ENCODE measurements at places on chromosomes 16 and 17.
A peak's percentile ranks its signal among the peaks of the same experiment; 100 is the strongest.

GRCh38 chr16:11681976-11682654 is 13.9 kb downstream of the SNN start:
- DNase-seq: no peak

GRCh38 chr17:77420804-77421629 is 280.2 kb downstream of the SEC14L1 start:
- DNase-seq: no peak

DNA sequence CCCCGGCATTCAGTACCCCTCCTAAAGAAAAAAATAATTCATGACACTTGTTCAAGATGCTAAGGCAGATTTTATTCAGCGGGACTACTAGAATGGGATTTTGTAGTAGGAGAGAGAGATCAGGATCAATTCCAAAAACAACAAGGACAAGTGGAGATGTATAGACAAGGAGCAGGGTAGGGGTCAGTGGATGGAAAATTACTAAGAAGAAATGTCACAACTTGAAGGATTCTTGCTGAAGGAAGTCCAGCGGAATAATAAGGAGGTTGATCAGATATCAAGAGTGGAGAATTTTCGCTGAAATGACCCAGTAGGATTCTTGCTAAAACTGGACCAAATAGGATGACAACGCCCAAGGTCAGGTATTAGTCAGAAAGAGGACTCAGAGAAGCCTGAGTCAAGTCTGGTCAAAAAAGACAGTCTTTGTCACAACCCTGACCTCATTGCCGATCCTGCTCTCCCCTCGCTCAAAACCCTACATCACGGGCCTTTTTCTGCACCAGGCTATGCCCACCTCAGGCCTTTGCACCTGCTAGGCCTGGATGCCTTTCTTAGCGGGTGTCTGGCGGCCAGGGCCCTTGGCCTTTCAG is 36.9 kb downstream of the MMD start:
- DNase-seq: no peak

- DNase-seq: no peak
These were observed 51.8 kb upstream of the CDC42EP4 start for GRCh38 chr17:73363442-73364154.

- DNase-seq: no peak
These were observed 22.3 kb downstream of the CDH11 start for GRCh38 chr16:65099607-65100006.

DNA sequence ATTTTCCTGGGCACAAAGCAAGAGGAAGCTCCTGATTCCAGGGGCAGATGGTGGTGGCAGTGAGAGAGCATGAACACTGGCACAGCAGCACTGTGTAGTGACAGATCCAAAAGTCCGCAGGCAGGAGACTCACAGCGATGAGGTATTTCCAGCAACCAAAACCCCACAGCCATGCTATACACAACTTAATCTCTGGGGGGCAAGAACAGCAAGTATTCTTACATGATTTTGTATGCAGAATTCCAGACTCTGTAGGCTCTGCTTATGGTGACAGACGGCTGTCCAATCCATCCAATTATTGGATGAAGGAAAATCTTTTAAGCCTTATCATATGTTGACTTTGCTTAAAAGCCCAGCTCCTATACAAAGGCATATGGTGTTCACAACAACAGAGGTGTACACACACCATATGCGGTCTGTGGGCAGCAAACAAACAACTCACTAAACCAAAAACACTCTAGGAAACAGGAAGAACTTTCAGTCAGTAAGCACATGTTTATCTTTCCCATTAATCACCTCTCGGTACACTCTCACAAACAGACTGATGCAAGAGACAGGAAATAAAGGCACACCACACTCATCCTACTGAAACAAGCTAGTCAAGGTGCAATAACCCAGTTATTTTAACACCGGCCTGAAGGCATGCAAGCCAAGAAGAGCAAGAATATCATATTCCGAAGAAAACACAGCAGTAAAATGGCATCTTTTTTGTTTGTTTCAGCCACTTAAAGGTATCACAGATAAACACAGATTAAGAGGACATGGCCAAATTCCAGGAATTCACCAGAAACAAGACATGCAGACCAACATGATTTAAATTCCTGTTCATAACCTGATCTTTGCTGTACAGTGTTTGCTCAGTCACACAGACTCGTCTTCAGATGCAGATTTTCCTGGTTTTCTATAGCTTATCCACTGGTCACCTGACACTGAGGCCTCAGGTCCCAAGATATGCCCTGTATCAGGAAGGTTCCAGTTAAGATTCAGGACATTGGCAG is 47.8 kb downstream of the ERN1 start:
- DNase-seq: no peak

DNA sequence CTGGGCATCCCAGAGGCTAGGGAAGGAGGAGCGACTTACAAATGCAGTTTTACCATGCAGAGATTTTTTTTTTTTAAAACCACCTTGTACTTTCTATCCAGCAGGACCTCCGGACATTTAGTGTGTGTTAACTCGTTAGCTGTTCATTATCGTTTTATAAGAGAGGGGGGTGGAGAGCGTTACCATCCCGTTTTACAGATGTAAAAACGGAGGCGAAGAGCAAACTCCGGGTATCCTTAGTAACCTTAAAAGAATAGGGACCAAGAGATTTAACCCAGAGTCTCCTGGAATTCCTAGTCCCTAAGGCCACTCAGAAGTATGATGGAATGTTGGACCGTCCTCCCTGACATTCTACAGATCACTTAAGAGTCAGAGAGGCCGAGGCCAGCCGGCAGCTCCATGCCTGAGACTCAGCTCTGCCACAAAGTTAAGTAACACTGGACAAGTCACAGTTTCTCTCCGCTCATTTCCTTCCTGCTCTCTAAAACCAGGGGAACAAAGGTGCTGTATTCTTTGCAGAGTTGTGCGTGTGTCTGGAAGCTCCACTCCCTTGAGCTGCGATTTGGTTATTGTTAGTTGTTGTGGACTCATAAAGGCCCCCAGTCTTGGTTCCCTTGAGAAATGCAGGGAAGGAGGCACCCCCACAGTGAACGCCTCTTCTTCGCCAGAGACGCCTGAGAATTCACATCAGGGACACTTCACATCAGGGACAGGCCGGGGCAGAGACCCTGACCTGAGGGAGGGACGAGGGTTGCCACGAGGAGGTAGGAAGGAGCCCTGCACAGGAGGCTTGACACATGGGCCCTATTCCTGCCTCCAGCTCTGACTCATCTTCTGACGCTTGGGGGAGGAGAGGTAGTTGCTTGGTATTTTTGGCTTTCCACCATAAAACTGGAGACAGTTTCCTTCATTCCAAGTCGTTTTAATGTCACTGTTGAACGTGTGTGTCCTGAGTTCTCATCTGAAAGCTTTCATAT is 1.2 kb downstream of the DUSP14 start:
- DNase-seq: peak; percentile 76

GRCh38 chr17:80621997-80622357 is 77.3 kb downstream of the RPTOR start:
- DNase-seq: no peak

DNA sequence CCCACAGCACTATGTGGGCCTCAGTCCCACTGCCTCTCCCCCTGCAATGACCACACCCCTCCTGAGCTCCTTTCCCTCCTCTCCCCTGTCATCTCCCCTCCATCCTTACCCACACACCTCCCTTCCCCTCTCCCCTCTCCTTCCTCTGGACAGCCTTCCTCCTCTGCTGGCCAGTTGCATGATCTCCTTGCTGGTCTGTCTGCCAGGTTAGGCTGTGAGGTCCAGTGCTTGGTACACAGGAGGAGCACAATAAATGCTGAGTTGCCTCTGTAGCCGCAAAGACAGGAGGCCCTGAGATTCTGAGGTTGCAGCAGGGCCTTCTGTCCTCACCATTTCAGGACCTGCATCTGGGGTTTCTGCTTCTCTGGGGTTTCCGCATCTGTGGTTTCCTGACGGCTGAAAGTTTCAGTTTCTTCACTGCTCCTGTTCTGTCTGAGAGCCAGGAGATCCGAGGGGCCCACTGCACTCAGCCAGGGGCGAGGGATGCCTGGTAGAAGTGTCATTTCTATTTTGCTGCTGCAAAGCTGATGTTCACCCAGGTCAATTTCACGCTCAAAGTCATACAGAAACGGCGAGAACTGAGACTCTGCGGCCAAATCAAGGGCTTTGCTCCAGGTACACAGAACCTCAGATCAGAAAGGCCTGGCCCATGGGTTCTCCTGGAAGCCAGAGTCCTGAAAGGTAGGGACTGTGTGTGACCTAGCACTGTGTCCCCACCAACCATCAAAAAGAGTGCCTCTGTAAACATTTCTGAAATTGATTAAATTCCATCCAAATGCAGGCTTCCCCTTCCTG is 4.6 kb upstream of the SLC12A3 start:
- no peak for DNase-seq

DNA sequence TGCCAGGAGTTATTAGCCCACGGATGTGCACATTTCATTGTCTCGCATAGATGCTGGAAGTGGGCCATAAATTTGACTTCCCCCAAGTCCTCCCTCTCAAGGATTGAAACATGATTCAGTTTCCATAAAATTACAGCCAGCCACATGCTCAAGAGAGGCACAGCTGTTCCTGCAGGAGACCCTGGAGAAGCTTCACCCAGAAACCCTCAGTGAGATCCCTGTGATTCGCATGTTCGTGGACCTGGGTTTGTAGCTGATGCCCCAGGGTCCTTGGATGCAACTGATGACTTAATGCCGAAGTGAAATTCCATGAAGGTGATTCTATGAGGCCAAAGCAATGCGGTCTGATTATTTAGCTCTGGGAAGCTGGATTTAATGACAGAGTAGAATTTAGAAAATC is 24.7 kb upstream of the AQP8 start:
- DNase-seq: no peak

DNA sequence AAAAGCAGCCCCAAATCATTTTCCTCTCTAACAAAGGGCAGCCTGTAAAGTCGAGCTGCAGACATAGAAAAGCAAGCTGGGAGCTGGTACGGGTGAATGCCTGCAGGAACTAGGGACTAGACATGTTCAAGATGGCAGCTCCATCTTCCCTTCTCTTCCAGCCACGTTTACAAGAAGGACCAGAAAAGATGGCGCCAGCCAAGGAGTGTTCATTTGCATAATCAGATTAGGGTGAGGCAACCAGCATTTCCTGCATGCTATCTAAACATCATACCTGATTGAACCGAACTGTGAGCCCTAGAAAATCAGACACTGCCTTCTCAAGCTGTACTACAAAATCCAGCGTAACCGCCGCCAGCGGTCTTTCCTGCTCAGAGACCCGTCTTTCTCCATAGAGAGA is 896.8 kb downstream of the CDH11 start:
- DNase-seq: no peak

GRCh38 chr17:63955232-63955631 is 17.5 kb downstream of the SCN4A start:
- no peak for DNase-seq

DNA sequence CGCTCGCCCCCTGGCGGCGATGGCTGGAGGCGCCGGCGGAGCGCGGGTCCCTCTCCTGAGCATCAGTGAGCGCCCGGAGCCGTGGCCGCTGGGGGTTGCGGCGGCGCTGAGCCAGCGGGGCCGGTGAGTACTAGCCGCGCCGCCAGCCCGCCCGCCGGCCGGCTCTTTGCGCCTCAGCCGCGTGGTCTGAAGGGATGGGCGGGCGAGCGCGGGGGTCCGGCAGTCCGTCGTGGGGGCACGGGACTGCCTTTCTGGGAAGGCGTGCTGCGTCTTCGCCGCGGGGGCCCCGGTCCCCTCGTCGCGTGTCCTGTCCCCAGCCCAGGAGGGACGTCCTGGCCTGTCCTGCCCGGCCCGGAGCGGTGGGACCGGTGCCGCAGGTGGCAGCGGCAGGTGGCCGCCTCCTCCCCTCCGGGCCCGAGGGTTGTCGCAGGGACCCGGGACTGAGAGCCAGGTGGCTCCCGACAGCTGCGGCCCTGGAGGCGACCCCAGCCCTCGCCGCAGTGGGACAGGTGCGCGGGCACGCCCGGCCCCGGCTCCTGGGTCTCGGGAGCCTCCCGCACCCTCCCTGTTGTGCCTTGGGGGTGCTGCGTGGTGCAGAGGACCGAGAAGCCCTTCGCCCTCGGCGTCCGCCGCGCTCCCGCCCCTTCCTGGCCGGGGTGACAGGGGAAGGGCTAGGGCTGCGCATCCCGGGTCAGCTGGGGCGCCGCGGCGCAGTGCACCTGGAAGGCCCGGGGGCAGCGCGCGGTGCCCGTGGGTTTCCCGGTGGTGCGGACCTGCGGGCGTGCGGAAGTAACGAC is at the start of gene SPECC1:
Gene SPECC1 (plus strand): TSS at position 58 of the 797 bp plus-strand sequence. CDS start 87,293 bp downstream, outside the sequence.
- peak; percentile 55 for DNase-seq

- no peak for DNase-seq
These were observed 28.9 kb downstream of the GSPT1 start for GRCh38 chr16:11886881-11887280.

- DNase-seq: no peak
These were observed 6.9 kb downstream of the USP6 start for GRCh38 chr17:5122586-5123342.

GRCh38 chr16:57938936-57939871 is 31.7 kb downstream of the CNGB1 start:
- no peak for DNase-seq

- peak; percentile 86 for DNase-seq
These were observed 3.3 kb downstream of the COL1A1 start for GRCh38 chr17:50198026-50198669.

DNA sequence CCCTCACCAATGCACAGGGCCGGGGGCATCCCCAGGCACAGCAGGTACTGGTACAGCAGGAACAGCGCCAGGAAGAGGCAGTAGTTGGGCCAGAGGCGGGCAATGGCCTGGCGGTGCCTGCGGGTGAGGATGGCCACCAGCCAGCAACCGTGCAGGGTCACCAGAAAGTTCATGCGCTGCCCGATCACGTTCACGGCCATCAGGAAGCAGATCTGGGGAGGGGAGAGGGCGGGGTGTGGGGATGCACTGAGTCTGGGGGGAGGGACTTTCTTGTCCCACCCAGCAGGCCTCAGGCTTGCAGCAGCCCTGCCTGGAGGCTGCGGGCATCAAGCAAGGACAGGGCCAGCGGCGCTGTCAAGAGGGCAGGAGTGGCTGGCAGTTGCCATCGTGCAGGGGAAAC is 25.4 kb downstream of the CTU2 start:
- DNase-seq: no peak

DNA sequence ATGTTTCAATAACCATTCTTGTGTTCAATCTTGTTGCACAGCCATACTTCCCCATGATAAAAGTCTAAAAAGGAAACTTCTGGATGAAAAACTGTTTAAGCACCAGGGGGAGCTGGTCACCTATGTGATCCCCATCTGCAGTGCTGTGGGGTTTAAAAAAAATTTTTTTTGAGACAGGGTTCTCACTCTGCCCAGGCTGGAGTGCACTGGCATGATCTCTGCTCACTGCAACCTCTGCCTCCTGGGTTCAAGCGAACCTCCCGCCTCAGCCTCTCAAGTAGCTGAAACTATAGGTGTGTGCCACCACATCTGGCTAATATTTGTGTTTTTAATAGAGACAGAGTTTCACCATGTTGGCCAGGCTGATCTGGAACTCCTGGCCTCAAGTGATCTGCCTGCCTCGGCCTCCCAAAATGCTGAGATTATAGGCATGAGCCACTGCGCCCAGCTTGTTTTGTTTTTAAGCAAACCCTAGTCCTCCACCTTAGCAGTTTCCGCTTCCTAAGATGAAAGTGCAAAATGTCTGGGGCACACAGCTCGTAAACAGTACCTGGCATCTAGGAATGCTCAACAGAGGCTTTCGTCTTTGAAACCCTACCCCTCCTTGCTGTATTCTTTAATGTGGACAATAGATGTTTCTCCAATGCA is 25.4 kb downstream of the DNAJA2 start:
- DNase-seq: no peak

- DNase-seq: no peak
These were observed 55.5 kb upstream of the GPRC5B start for GRCh38 chr16:19940195-19940594.
